ENCODE measurements at places on chromosomes 3 and 15.

DNA sequence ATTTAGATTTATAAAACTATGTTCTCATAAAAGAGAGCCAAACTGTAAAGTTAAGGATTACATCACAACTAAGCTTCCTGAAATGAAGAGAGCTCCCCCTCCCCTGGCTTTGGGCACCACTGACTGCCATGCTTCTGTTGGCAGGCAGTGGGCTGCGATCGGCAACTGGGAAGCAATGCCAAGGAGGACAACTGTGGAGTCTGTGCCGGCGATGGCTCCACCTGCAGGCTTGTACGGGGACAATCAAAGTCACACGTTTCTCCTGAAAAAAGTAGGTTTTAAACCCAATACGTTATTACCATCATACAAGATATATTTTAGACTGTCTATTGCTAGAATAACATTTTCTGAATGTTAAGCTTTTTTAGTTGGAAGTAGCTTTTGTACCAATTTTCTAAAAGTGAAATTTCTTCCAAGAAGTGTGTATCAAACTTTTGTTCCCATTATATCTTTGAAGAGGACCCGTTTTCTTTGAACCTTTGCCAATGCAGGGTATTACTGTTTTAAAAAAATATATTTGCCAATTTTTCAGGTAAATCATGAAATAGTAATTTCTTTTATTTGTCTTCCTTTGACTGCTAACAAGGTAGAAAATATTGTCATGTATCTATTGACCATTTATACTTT, 184.1 kb downstream of the ADAMTSL3 start:
- no peak for DNase-seq

DNA sequence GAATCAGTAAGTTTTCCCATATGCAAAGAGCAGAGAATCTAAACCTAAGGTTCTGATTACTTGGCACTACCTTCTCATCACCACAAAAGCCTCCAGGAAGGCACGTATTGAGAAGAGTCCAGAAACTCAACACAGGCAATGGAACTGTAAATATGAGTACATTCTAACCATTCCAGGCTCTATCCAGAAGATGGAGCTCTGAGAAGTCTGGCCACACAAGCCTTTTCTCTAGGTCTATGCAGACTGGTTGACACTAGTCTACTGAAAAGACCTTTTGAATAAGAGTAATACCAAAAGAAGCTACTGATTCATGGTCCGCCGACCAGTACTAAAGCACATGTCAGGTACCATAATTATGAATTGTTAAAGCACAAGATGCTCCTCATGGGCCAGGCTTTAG, 12.2 kb upstream of the NCKIPSD start:
- DNase-seq: no peak

GRCh38 chr3:190644766-190645165, 130.9 kb downstream of the IL1RAP start:
- DNase-seq: no peak

DNA sequence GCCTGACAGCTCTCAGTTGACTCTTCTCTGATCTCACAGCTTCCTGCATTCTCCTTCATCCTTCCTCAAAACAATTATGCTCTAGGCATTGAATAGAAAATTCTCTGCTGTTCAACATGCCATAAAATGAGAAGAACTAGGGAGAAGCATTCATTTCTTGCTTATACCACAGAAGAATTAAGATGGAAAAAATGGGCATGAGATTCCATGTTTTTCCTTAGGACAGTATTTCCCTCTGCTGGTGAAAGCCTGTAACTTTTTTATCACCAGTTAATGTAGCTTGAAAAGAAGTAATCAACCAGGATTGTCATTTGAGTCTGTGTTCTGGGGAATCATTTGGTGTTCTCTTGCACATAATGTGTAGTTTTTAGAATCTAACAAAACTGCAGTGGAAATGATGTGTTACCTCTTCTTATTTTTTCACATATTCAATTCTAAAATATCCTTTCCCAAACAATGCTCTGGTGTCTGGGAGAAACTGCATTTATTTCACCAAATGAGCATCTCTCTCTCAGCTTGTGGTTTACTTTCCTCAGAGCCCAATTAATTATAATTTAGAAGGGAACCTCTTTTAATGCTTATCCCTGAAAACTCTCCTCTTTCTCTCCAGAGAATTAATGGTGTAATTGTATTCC, 92.8 kb upstream of the DCBLD2 start:
- DNase-seq: no peak

GRCh38 chr3:44992555-44993470, 16.8 kb downstream of the EXOSC7 start:
- DNase-seq: peak; percentile 3

DNA sequence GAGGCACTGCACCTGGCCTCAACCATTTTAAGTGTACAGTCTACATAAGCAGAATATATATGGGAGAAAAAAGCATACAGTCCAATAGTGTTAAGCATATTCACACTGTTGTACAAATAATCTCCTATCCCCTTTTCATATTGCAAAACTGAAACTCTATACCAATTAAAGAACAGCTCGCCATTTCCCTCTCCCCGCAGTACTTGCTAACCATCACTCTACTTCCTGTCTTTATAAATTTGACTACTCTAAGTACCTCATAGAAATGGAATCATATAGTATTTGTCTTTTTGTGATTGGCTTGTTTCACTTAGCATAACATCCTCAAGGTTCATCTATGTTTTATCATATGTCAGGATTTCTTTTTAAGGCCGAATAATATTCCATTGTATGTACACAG, 21.6 kb upstream of the TASOR start:
- no peak for DNase-seq

DNA sequence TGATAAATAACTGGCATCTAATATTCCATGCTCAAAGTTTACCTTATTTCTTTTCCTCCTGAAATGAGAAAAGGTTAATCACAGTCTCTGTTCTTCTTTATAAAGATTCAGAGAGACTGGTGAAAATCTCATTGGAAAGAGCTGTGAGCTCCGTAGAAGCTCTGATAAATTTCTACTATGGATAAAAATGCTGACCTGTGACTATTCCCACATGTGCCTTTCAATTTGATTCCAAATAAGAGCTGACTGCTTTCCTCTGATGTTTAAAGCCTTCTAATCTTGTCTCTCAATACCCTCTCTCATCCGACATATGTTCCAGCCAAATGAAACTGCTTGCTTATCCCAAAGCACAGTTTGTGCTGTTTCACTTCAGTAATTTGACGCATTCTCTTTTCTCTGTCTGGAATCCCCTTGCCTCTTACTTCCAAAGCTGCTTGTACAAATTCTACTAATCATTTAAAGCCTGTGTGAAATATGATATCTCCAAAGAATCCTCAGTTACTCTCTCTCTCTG, 130.1 kb downstream of the RTP4 start:
- no peak for DNase-seq

GRCh38 chr3:49652903-49653415, 21.2 kb upstream of the APEH start:
- DNase-seq: no peak

- no peak for DNase-seq
Observed at GRCh38 chr3:37670961-37671483, 190.7 kb upstream of the CTDSPL start.
